ENCODE measurements at places on chromosomes 3 and 15.

DNA sequence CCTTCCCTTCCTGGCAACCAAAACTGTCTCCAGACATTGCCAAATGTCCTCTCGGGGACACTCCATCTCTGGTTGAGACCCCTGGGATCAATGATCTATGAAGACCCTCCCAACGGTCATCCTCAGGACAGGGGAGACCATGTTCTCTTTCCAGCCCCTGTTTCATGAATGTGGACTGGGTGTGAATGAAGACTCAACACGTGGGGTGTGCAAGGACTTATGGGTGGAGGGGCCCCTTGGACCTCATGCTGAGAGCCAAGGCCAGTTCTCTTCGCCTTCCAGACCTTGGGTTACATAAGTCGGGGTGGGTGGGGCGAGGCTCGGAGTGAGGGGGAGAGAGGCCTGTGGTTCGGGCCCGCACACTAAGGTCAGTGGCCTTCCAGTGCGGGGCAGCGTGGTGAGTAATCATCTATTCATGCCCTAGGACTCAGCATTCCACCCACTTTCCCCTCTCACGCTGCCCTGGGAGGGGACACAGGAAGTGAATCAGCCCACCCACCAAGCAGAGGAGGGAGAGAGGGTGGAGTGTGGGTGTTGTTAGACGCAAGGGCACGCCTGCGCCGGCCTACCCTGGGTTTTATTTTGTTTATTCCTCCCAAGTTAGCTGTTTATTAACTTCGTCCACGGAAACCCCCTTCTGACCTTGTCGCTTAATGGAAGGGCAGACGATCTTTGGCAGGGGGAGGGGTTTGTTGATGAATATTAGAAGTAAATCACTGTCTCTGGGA is 6.7 kb downstream of the PAQR5 start:
- no peak for DNase-seq

DNA sequence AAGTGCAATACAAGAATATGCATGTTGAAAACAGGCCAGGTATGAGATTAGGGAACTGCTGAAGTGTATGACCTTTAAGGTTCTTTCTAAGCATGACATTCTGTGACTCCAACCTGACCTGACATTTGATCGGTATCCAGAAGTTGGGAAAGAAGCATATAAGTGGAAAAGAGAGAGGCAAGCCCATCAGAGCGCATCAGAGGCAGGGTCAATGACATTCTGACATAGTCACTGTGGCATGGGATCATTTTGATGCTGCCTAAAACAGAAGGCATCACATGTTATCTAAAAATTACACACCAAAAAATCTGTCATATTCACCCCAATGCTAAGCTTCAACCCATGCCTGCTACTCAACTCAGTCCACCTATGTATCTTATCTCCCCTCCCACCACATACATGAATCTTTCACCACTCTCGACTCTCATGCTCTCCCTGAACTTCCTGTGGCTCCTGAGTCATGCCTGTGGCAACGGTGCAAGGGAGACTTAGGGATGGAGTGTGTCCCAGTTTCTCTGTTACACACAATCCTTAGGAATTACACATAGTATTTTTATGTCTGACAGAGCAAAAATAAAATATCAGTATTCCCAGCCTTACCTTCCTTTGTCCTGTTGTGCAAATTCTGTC is 20.5 kb upstream of the LRRN1 start:
- no peak for DNase-seq

- DNase-seq: no peak
Measured at GRCh38 chr15:101009176-101009575, 90.0 kb downstream of the LRRK1 start.

DNA sequence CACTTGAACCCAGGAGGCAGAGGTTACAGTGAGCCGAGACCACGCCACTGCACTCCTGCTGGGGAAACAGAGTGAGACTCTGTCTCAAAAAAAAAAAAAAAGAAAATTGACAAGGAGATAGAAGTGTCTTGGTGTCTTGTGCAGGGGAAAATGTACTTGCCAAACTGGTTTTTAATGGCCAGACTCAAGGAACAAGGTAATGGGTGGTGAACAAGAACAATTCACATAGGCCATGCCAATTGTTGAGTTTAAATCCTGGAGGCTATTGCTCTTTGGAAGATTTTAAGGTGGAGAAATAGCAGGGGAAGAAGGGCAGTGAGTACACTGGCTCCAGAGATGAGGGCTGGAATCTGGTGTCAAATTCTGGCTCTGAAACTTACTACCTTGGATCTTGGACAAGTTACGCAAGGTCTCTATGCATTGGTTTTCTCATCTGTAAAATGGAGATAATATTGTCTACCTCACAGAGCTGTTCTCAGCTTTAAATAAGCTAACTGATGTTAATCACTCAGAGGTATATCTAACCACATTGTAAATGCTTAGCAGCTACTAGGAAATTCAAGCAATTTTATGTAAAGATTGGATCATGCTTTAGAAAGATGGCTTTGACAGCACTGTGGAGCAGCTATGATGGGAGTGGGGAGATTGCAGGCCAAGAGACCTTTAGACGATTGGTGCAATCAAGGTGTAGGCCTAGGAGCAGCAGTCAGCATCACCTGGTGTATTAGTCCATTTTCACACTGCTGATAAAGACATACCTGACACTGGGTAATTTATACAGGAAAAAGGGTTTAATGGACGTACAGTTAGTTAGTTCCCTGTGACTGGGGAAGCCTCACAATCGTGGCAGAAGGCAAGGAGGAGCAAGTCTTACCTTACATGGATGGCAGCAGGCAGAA is 78.3 kb downstream of the B3GALNT1 start:
- no peak for DNase-seq

- DNase-seq: no peak
Measured at GRCh38 chr3:75001330-75001729, 386.9 kb upstream of the CNTN3 start.

- no peak for DNase-seq
Measured at GRCh38 chr3:71599416-71599815, 15.9 kb upstream of the FOXP1 start.

DNA sequence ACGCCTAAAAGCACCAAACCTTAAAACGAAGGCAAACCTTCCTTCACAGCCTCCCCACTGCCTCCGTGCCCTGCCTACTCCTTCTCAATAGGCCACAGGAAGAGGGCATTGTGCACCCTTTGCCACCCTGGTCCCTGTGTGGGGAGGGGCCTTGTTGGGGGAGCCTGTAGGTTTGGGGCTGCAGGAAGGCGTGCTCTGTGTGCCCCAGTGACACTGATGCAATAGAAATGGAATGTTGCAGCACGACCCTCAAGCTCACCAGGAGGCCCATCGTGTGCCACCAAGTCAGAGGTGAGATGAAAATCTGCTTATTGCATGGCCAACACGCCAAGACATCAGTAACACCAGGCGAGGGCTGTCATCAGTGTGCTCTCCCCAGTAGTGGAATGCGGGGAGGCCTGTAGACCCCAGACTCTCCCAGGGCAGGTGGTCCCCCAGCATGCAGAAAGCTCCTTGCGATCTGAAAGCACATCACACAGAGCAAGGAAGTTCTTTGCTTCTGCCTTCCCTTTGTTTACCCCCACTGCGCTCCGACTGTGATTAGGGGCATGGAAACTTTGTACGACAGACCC is 86.2 kb downstream of the ASB7 start:
- DNase-seq: no peak
